CD4-positive, alpha-beta T cell (primary cell): ENCODE measurements at places on chromosomes 7 and 10. TPM values are rescaled to one million over a fixed set of nuclear protein-coding genes. Genes with fewer than 3 reads are reported as not detected.
A peak's percentile ranks its signal among the peaks of the same experiment; 100 is the strongest.

- peak; percentile 6 for DNase-seq
Measured at GRCh38 chr7:144834641-144835144, 1.2 kb downstream of the TPK1 start.

DNA sequence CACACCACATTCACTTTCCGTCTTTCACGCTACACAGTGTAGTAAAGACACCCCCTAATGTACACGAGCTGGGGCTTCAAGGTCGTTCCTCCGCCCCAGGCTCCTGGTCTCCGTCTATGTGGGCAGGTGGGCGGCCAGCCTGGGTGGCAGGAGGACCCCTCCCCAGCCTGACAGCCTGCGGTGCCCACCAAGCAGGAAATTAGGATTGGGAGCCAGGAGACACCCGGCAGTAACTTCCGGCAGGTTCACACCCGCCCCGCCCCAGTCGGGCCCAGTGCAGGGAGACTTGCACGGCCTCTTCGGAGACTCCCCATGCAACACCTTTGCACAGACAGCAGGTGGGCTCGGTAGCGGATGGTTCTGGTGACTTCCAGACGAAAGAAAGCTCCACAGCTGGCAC is 27.7 kb upstream of the ADGRA1 start:
- no peak for DNase-seq

DNA sequence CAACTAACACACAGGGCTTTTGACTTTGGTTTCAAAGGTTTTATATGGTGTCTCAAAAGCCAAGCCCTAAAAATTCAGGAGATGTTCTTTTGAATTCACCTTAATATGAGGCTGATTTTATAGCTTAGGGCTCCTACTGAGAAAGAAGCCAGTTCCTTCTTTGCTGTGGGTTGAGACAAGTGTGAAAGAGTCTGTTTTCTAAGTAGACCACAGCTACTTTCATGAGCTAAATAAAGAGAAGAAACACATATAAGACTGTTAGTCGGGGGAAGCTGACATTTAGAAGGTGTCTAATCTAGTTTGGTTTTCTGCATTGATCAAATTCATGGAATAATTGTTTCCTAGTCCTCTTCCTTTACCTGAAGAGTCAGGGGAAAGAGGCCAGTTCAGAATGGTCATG is 332.1 kb upstream of the CELF2 start:
- DNase-seq = no peak

DNA sequence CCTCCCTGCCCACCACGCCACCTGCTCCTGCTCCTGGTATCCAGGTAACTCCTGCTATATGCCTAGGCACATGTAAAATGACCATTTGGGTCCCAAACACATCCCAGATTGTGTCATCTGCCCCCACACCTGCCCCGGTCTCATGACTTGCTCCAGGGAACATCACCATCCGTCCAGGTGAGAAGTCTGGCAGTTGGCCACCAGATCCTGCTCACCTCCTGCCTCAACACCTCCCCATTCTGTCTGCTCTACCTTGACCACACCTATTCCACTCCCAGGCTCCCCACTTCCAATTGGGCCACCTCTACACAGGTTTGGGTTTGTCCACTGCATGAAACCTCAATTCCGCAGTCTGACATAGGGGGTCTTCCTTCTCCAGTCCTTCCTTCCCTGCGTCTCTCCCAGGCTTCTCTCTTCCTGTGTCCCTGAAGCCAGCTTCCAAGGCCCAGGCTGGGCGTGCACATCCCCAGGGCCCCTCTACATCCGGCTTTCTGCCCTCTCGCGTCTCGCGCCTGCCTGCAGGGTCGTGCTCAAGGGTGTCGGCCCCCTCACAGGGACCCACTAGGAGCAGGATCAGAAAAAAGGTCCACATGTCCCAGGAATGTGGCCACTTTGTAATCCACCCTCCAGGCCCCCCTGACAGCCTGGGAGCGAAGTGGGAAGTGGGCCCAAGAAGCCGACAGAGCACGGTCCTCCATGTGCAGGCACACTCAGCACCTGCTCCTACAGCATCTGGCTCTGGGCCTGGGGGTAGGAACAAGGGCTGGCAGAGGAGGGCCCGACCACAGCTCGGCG is 49.3 kb upstream of the DAGLB start:
- no peak for DNase-seq

Gene GJD4
- not detected for total RNA-seq

Gene OR2A12
- not detected for total RNA-seq

Gene EVX1
- 0.33 TPM for total RNA-seq

DNA sequence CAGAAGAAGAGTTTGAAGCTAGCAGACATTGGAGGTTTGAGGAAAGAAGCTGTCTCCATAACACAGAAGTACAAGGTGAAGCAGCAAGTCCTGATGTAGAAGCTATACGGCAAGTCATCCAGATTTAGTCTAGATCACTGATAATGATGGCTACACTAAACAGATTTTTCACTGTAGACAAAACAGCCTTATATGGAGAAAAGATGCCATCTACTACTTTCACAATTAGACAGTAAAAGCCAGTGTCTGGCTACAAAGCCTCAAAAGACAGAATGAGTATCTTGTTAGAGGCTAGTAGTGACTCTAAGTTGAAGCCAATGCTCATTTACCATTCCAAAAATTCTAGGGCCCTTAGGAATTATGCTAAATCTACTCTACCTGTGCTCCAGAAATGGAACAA is 85.1 kb downstream of the SNX13 start:
- DNase-seq = no peak

Gene RNF133
- total RNA-seq = not detected

DNA sequence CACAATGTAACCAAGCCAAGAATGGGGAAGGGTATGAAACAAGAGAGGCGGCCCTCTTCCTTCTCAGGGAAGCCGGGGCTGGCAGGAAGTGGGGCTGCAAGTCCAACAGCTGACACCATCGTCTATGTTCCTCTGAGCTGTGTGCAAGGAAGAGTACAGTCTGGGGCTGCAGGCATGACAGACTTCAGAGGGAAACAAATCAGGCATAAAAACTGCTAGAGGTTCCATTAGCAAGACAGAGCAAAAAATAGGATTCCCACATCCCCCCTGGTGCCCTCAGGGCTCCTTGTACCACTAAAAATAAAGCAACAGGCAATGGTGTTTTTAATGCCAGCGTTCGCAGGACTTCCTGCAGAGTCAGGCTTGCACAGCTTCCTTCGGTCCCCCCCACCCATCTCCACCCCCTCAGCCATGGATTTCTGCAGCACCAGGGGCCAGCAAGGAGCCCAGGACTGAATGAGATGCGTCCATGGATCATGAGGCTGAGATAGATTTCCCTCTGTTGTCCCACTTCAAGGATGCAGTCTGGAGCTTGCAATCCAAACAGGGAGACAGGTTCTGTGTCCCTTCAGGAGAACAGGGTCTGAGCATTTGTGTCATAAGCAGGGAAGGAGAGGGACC is 34.6 kb downstream of the KCNMA1 start:
- DNase-seq = no peak

DNA sequence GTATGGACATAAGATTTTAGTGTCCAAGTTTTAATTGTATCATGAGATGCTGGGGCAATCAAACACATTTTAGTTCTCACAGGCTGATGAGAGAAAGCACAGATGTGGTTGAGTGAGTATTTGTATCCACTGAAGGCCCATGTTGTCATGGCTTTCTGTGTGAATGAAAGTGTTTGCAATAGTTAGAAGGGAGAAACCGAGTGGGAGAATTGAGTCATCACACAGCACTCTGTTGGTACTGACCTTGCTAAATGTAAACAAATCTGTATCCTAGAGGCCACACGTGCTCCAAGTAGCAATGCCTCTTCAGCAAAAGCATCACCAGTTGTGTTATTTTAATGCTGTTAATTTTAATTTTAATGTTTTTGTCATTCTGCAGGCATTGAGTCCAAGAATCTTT is 121.2 kb downstream of the EMX2 start:
- no peak for DNase-seq

Gene KAZALD1
- not detected for total RNA-seq

Gene ACBD5
- 21.3 TPM for total RNA-seq

Gene HILPDA
- total RNA-seq = 1.7 TPM

DNA sequence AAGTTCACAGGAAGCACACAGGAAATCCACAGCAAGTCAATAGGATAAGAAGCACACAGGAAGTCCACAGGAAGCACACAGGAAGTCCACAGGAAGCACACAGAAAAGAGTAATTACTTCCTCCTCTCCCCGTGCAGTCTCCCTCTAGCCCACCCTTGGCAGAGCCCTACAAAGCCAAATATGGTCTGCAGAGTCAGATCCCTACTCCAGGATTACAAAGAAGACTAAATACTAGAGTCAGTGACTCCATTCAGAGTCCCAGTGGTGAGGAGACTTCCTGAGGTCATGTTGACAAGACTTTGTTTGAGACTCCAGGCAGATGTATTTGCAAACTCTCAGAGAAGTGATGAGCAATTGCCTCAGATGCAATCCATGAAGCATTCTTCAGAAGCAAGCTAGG is 398.6 kb upstream of the AUTS2 start:
- DNase-seq = no peak

Gene MYPN
- not detected for total RNA-seq

Gene ACHE
- 0.22 TPM for total RNA-seq

DNA sequence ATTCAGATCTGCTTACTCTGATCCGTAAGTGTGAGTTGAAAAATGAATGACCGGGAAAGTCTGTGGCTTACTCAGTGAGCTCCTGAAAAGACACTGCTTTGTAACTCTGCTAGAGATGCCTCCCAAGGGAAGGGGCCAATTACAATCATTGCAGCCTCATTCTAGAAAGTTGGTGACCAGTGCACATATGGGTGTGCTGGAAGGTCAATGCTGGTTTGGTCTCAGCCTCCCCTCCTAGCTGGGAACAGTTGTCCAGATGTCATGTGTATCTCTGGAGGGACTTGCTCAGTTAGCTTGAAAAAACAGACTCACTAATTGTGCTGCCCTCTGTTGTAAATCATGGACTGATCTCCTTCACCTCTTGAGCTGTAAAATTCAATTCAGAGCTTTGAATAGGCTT is 405.0 kb downstream of the ADRA2A start:
- DNase-seq = no peak

Gene TAX1BP1
- 115 TPM for total RNA-seq

Gene LIPF
- total RNA-seq = not detected

- DNase-seq = no peak
Measured at GRCh38 chr10:3056280-3057037, 10.9 kb upstream of the PFKP start.

Gene SLC26A5
- total RNA-seq = not detected

Gene CWF19L1
- total RNA-seq = 66.7 TPM

- DNase-seq = no peak
Measured at GRCh38 chr7:153682628-153683027, 369.6 kb upstream of the DPP6 start.

- DNase-seq = no peak
Measured at GRCh38 chr10:14379556-14380280, 49.0 kb upstream of the FRMD4A start.

Gene PNLIP
- not detected for total RNA-seq

- no peak for DNase-seq
Measured at GRCh38 chr7:153190452-153190851, 430.9 kb downstream of the ACTR3B start.

Gene FAM185A
- total RNA-seq = 4.5 TPM

DNA sequence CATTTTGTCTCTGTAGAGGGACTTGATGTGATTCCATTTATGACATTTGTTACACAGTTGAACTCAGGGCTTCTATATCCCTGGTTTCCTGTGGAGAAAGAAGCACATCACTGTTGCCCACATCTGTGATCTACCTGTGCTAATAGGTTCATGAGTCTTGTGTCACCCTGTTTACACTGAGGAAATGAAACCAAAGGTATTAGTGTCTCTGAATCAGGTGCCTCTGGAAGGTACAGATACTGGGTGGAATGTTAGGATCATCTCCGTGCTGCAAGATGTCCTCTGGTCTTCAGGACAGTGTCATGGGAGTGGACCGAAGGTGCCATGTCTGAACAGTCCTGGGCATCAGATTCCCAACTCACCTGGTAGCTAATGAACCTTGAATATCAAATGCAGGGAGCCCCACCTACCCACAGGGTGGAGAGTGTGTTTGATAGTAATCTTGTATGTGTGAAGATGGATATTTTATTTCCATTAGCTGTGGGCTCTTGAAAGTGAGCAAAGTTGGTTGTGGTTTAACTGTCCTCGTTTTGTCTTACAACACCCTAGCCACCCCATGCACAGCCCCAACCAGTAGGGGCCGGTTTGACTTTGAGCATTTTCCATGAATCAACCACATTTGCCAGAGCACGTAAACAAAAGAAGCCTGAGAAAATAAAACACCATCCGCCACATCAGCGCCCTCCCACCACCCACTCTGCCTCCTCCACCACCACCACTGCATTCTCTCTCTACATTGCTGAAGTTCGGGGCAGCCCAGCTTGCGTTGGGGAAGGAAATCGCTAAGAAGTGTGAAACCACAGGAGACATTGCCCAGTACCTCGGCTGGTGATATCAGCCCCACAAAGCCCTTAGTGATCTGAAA is 40.7 kb downstream of the TARP start:
- peak; percentile 90 for DNase-seq

- DNase-seq = no peak
Measured at GRCh38 chr7:29309041-29309854, 114.7 kb downstream of the CHN2 start.

GRCh38 chr10:96365571-96365970 is 6.8 kb upstream of the OPALIN start:
- DNase-seq = no peak

- DNase-seq = no peak
Measured at GRCh38 chr7:2628130-2628482, 3.7 kb upstream of the TTYH3 start.

DNA sequence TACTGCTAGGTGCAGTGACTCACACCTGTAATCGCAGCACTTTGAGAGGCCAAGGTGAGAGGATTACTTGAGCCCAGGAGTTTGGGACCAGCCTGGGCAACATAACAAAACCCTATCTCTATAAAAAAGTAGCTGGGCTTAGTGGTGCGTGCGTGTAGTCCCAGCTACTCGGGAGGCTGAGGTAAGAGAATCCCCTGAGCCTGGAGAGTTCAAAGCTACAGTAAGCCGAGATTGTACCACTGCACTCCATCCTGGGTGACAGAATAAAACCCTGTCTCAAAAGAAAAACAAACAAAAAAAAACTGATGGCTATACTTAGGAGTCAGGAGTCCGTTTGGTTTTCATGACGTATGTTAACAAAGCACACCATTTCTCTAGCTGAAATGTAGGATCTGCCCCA is 2.9 kb downstream of the SGMS1 start:
- no peak for DNase-seq

DNA sequence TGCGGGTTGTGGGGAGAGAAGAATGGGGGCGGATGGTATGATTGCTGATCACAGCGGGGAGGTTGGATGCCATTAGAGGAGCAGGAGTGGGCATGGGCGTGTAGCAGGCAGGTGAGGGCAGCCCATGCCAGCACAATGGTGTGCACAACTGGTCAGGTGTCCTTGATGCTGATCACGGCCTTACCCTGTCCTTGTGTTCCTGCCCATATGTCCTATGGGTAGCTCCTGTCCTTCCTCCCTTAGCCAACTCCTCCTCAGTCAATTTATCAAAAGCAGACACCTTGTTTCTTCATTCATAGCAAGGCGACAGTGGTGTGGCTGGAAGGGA is 30.7 kb downstream of the WDR86 start:
- DNase-seq = no peak

Gene ASIC3
- total RNA-seq = 15.2 TPM

Gene SHH
- total RNA-seq = not detected

Gene NRG3
- total RNA-seq = not detected

GRCh38 chr7:30169579-30169978 is 34.8 kb downstream of the MTURN start:
- no peak for DNase-seq

Gene GOT1
- 5.7 TPM for total RNA-seq

- no peak for DNase-seq
Measured at GRCh38 chr10:133476641-133476990, 22.9 kb downstream of the SCART1 start.

Gene NKX1-2
- not detected for total RNA-seq

Gene AP3M1
- total RNA-seq = 17.6 TPM
